ENCODE measurements at places on chromosomes 7 and 10. TPM values are rescaled to one million over a fixed set of nuclear protein-coding genes. Genes with fewer than 3 reads are reported as not detected.

DNA sequence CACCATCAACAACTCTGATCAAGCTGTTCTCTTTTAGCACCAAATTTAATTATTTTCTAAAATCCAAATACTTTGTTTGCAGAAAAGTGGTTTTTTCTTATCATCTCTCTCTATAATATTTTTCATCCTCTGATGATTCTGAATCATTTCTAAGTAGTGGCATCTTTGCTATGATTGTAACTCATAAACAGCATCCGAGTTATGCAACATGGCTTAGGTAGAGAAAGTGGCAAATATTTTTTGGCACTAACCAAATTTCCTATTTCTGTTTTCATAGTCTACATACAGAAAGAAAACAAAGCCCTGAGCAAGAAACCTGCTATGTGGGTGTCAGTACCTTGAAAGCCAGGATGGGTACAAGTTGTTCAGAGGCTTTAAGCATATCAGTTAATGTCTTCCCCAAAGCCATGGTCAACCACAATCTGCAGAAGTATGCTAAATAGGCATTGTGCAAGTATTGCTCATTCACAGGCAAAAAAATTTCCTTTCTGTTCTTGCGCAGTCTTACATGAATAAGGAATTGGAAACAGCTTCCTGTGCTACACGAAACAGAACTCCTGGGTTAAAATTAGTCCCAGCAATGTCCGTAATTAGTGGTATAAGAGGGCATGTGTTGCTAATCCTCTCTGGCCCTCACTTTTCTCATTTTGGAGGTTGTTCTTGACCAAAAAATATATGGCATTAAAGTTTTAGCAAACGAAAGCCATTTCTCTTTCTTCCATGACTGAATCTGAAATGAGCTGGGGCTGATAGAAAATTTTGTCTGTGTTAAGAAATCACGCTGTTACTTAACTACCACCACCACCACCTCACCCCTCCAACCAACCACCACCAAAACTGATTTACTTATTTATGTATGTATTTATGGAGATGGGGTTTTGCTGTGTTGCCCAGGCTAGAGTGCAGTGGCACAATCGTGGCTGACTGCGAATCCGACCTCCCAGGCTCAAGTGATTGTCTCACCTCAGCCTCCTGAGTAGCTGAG is 325.6 kb upstream of the MAGI2 start:
- no peak for DNase-seq

GRCh38 chr7:101688183-101688831 is 59.2 kb upstream of the MYL10 start:
- peak; percentile 85 for DNase-seq

GRCh38 chr10:76401006-76401405 is 969.6 kb downstream of the LRMDA start:
- no peak for DNase-seq

- peak; percentile 43 for DNase-seq
These were observed 17.8 kb downstream of the ESYT2 start for GRCh38 chr7:158811461-158811860.

DNA sequence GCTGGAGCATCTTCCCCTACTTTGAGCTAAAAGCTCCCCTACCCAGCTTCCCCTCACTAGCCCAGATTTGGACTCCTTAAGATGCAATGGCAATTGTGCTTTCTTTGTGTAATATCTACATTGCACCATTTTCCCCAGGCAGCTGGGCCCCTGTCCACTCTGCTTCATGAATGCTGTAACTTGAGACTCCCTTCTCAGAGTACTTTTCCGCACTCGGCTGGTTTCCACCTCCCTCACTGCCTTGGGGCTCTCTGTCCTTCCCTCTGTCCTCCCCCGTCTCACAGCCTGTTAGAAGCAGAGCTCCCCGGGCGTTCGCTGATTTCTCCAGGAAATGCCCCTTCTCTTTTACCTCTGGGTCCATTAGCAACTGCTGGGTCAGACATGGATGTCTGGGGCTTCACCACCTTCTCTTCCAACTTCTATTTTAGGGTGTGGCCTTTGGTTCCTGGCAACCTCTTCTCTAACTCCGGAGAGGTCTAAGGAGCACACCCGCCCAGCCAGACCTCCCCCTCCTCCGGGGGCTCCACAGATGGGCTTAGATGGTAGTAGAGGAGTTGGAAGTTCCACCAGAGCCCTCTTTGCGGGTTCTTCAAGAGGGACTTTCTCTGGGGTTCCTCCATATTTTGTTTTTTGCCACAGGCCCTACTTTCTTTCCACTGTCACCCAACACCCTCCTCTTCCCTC is 2.9 kb upstream of the TMEM72 start:
- no peak for DNase-seq

GRCh38 chr7:108417144-108417543 is 39.1 kb downstream of the NRCAM start:
- DNase-seq = no peak

CDC123 gene
- 45.8 TPM for total RNA-seq

DNA sequence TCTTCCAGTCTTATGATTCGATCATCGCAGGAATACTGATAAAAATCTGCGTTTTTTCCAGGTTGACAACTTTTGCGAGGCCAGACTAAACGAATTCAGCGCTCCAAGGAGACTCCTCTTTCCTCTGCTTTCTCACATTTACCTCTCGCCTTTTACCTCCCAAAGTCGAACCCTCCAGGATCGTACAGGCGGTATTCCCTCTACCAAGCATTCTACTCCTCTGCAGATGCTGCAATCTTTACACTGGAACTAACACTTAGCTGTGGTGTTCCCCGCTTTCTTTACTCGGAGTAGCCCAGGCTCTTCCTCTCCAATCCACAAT is 449 bp downstream of the NUDT5 start:
- no peak for DNase-seq

DNA sequence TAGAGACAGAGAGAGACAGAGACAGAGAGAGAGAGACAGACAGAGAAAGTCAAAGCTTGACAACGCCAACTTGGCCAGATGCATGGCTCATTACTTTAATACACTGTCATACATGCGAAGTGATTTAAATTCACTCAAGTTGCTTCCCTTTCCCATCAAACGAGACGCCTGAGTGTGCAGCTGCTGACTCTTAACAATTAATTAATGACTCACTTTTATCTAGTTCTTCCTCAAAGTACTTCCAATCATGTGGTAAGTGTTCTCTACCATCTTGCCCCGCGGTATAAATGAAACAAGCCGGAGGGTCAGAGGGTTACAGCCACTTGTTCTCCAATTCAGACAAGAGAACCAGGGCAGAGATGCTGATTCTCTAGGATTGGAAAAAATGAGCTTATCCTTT is 90.8 kb downstream of the SFMBT2 start:
- no peak for DNase-seq

GRCh38 chr7:3495954-3496353 is 194.9 kb downstream of the SDK1 start:
- DNase-seq = no peak

VAX1 gene
- total RNA-seq = not detected

- DNase-seq = no peak
These were observed 16.2 kb upstream of the DNAJB6 start for GRCh38 chr7:157320608-157320980.

DNA sequence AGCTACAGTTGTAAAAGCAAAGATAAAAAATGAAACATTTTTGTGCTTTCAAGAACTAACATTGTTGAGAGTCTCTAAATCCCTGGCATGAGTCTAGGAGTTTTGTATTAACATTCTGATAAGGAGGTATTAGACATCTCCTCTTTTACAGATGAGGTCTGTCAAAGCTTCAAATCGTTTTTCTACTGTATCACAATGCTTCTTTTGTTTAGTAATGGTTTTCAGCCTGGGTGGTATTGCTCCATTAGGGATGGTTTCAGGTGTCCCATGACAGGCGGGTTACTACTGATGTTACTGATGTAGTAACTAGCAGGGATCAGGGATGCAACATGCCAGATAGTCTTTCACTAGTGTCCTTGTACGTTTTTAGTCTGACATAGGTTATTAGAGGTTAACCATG is 27.4 kb downstream of the STAM start:
- DNase-seq = no peak

- no peak for DNase-seq
These were observed 24.3 kb downstream of the GARS1 start for GRCh38 chr7:30618961-30619360.

DNA sequence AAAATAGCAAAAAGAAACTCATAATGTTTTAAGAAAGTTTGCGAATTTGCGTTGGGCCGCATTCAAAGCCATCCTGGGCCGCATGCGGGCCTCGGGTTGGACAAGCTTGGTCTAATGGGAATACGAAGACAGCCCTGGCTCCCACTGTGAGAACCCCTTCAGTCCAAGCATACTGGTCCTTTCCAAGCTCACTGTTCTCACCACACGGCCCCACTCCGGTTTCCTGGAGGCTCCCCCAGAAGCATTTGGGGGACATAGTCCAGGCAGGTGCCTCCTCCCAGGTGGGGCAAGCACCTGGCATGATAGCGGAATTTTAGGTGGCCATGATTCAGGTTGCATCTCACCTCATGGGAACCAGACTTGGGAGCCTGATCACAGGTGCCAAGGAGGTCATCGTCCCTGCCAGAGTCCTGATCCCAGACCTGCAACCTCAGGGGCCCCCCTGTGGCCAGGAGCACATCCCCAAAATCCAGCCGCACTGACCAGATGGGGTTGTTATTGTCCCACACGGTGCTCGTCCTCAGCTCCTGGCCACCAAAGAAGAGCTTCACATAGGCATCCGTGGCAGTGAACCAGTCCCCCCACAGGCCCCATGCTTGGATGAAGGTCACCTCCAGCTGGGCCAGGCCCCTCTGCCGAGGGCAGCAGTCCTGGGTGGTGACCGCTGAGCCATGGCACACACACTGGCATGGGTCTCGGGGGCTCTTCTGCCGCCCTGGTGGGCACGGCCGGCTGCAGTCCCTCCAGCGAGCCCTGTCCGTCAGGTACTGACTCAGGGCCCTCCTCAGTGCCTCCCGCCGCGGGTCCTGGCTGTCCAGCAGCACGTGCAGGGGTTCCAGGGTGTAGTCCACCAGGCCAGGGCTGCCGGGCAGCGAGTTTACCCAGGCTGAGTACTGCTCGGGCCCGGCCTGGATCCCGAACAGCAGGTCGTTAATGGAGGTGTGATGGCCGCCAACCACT is 4.4 kb downstream of the PRF1 start:
- DNase-seq = no peak

GRCh38 chr10:30491916-30492515 is 58.0 kb downstream of the MAP3K8 start:
- no peak for DNase-seq

GRCh38 chr10:29714096-29714874 is 79.5 kb upstream of the SVIL start:
- no peak for DNase-seq

Measured in natural killer cell (primary cell).